ENCODE measurements at places on chromosomes 3 and 15.

- no peak for DNase-seq
These were observed 254.7 kb downstream of the SOX2 start for GRCh38 chr3:181966393-181966792.

DNA sequence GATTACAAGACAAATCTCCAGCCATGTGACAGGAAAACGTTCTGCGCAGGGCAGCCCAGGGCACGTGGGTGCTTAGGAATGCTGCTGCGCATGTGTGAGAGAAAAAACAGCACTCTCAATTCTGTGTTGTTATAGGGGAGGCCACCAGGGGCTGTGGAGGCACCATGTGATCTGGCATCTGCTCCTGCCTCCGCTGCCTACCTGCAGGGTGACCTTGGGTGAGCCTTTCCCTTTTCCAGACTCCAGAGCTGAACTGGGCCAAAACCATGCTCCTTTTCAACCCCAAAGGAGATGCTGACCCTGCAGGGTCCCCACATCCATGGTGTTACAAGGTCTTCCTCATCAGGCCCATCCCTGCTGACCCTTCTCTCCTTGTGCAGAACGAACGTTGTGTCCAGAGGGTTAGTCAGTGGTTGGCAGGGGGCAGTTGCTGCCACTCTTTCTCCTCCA is 81.5 kb upstream of the RASGRF1 start:
- no peak for DNase-seq

GRCh38 chr3:163890661-163891060 is 1187.6 kb downstream of the SI start:
- no peak for DNase-seq

DNA sequence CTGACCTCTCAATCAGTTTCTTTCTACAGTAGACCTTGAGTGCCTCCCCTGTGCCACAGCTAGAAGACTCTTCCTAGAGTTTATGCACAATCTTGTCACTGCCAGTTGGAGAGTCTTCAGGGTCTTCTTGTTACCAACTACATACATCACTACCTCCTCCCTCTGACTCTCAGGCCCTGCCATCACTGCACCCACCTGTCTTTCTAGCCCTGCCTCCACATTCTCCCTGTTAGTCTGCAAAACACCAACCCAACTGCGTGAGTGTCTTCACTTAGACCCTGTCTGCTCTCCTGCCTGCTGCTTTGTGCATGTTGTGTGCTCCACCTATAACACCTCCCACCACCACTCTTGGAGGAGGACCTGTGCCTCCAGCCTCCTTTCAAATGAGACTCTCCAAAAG is 34.4 kb downstream of the CLSTN2 start:
- no peak for DNase-seq

DNA sequence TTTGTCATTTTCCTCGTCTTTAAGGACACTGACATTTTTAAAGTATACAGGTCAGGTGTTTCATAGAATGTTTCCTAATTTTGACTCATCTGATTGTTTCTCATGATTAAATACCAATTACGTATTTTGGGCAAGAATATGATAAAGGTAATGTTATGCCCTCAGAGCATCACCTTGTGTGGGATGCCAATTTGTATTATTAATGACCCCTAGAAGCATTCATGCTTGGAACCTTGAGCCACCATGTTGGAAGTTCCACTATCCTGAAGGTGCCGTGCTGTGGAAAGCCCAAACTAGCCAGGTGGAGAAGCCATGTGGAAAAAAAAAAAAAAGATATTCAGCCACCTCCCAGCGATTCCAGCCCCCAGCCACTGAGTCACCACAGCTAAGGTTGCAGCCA is 19.1 kb upstream of the B4GALT4 start:
- DNase-seq, result no peak

DNA sequence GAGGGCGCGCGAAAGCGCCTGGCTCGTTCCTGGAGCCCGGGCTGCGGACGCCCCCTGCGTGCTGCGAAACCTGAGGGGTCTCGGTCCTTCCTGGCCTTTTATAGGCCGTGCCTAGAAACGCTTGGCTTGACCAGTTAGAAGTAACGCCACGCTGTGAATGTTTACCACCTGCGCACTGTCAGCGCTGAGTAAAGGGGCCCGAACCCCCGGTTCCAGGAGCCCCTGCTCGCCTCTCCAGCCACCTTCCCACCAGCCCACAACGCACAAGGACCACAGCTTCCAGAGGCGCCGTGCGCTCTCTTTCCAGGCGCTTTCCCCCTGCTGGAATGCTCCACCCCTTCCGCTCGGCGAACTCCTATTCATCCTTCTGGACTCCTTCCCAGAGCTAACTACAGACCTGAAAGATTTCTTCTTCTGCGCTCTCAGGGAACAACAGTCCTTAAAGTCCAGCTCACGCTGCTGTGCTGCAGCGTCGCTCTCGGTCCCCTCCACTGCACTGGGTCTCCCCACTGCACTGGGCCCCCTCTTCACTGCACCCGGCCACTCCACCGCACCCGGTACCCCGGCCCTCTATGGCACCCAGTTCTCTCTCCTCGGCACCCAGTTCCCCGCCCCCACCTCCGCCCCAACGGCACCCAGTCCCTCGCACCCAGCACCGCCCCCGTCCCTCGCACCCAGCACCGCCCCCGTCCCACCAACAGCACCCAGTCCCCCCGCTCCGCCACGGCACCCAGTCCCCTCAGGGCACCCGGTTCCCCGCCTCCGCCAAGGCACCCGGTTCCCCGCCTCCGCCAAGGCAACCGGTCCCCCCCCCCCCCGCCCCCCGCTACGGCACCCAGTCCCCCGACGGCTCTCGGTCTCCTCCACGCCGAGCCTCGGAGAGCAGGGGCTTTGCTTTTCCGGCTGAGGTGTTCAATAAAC is 69.8 kb downstream of the SQOR start:
- DNase-seq, result peak; percentile 13

DNA sequence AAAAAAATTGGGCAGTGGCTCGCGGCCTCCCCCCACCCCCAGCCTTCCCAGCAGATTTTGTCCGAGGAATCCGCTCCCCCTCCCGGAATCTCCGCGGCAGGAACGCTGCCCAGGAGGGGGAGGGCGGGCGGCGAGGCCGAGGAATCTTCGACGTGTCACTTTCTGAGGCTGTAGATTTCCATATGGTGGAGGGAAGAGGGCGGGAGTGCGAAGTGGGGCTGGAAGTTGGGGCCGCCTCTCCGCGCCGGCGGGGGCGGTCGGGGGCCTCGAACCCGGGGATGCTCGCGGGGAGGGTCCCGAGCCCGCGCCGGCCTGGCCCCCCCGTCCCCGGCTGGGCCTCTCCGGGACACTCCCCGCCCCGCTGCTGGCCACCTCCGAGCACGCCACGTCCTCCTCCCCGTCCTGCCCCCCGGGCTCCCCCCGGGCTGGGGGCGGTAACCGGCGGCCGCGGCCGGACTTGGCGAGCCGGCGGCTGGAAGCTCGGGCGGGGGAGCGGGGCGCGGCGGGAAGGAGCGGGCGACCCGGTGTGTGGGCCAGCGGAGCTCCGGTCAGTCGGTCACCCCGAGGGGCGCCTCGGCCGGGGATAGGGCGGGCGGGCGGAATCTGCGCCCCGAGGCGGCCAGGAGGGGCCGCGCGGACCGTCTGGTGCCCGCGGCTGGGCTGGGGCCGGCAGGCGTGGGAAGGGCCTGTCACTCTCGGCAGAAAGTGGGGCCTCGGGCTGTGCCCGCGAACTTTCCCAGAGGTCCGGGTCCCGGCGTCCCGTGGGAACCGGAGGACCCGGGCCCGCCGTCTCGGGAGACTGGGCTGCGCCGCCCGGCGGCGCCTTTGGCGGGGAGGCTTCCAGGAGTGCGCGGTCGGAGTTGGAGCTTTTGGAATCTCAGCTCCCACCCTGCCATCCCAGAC is 951 bp downstream of the FNDC3B start:
- DNase-seq, result peak; percentile 68

DNA sequence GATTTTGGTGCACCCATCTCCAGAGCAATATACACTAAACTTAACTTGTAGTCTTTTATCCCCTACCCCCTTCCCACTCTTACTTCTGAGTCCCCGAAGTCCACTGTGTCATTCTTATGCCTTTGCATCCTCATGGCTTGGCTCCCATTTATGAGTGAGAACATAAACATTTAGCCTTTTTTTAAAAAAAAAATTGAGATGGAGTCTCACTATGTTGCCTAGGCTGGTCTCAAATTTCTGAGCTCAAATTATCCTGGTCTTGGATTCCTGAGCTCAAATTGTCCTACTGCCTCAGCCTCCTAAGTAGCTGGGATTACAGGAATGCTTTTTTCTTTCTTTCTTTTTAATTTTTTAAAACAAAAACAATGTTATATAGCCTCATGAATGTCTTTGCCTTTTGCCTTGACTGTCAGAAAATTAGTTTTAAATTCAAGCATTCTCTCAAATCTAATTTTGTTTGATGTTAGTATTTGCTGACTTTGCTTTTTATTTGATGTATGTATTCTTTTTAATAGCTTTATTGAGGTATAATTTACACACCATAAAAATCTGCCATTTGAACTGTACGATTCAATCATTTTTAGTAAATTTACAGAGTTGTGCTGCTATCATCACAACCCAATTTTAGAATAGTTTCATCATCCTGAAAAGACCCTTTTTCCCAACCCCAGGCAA is 46.9 kb downstream of the NFKBIZ start:
- no peak for DNase-seq

DNA sequence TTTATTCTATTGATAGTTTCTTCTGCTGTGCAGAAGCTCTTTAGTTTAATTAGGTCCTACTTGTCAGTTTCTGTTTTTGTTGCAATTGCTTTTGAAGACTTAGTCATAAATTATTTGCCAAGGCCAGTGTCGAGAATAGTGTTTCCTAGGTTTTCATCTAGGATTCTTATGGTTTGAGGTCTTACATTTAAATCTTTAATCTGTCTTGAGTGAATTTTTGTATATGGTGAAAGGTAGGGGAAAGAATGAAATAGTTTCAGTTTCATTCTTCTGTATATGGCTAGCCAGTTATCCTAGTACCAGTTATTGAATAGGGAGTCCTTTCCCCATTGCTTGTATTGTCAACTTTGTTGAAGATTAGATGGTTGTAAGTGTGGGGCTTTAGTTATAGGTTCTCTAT is 10.6 kb upstream of the GCSAM start:
- no peak for DNase-seq

DNA sequence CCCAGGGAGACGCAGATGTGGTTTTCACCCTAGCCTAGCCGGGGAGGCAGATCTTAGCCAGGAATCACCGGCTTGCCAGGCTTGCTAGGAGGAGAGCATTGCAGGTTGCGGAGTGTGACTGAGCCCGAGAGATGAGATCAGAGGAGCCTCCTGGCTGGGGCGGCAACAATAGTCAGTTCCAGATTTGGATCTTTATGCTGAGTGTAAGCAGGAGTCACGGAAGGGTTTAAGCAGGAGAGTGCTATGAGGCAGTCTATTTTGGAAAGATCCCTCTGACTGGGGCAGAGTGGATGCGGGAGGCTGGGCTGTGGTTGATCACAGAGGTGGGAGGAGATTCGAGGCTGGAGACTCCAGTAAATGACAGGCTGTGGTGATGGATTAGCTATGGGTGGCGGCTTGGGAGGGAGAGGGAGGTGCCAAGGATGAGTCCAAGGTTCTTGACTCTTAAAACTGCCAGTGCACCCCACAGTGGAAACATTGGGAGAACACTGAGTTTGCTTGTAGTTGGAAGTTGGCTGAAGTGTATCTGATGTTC is 10.4 kb upstream of the BAHD1 start:
- DNase-seq, result no peak
